ENCODE measurements at places on chromosomes 1 and 21.

- no peak for DNase-seq
These were observed 34.0 kb upstream of the ADGRL4 start for GRCh38 chr1:79040424-79041082.

DNA sequence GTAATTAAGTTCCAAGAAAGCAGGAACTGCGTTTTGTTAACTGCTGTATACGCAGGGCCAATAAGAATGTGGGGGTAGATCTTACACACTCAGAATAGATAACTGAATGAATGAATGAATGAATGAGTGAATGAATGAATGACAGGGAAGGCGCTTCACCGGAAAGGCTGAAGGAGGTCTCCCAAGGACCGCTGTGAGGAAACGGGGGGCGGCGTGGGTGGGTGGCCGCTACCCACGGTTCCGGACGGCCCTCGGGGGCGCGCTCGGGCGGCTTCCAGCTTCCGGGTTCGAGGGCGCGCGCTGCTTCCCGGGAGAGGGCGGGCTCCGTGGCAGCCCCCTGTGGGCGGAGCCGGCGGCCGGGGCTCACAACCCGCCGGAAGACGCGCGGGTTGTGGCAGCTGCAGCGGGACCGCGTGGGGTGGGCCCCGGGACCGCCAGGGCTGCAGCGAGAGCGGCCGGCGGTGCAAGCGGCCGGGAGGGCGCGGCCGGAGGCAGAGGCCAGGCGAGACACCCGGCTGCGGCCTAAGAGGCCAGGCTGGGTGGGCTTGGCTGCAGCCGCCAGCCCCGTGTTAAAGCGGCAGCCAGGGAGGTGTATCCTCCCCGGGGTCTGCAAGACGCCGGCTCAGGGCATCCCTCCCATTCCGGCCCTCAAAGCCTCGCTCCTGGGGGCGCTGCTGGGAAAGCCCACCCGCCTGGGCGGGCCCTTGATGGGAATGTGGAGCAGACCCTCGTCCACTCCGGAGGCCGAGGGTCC, at the start of gene ZFP69:
Gene ZFP69, plus strand, starts transcription at position 367 of the 754 bp plus-strand sequence. CDS start 2,072 bp downstream, outside the sequence.
- DNase-seq: peak; percentile 68

- no peak for DNase-seq
These were observed 68.3 kb downstream of the PTGER3 start for GRCh38 chr1:70979313-70979712.

GRCh38 chr1:231020816-231021215, 19.2 kb downstream of the FAM89A start:
- DNase-seq: no peak

DNA sequence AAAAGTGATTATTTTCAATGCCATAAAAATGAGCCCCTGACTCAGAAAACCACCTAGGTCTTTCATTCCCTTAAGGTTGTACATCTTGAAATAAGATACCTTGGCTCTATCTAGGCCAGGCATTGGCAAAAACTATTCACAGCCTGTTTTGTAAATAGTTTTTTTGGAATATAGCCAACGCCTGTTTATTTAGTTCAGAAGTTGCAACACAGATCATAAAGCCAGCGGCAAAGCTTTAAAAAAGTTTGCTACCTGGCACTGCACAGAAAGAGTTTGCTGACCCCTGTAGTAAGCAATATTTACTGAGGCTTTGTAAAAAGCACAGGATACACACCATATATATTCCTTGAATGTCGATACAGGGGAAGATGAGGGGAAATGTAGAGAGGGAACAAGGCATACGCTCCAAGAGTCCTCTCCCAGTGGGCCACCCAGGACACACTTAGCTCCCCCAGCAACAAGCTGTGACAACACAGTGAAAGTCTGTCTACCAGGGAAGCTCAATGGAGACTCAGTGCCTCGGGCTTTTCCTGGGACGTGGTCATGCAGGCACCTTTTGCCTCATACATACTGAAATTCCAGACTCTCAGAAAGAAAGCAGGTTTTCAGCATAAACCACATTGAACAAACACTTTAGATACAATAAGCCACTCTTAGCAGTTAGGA, 20.5 kb downstream of the TARBP1 start:
- no peak for DNase-seq

- no peak for DNase-seq
These were observed 18.9 kb downstream of the ACP6 start for GRCh38 chr1:147651466-147651865.

Data from activated naive CD4-positive, alpha-beta T cell treated with Interleukin-2 at 50 U/mL for 16 hours (primary cell).